ENCODE measurements at places on chromosomes 11 and 22.

DNA sequence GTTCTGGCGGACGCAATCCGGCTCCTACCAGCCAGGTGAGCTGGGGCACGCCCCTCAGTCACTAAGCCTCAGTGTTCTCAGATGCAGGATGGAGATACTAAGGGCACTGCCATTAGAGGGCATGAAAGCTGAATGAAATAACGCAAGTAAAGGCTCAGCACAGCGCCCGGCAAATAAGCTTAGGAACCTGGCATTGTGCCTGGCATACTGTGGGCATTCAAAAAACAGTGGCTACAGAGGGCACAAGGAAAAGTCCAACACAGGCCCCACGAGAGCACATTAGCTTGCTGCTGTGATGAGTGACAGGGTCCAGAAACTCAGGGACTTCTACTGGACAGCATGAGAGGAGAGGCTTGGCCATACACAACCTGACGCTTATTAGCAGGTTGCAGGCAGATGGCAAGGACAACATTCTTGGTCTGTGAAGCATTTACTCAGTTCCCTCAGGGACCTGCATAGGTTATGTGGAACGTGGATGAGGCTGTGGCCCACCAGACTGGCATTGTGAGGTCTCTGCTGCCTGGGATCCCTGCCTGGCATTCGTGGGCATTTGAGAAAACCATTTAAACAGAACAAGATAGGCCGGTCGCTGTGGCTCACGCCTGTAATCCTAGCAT, 12.2 kb downstream of the TXN2 start:
- no peak for DNase-seq

GRCh38 chr11:74648894-74649293, 56.5 kb downstream of the POLD3 start:
- DNase-seq: no peak

GRCh38 chr11:34267013-34267412, 90.8 kb downstream of the ABTB2 start:
- no peak for DNase-seq

DNA sequence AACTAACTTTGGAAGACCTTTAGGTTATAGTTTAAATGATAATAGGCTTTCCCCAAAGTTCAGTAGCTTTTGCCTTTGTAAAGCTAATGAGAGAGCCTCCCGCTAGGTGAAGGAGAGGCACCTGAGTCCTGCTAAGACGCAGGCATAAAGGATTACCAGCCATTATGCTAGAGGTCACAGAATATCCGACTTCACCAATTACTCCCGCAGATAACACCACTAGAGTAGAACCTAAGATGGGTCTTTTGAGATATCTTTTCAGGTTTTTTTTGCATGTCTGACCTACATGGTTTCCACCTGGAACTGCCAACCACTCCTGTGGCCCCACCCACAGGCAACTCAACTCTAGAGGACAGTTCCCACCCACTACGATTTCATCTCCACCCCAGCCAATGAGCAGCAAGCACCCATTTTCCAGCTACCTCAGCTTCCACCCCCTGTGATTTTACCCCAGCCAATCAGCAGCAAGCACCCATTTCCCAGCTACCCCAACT, 314.3 kb downstream of the BRD1 start:
- no peak for DNase-seq

- DNase-seq: no peak
Measured at GRCh38 chr11:69891421-69892236, 72.4 kb upstream of the FGF3 start.

DNA sequence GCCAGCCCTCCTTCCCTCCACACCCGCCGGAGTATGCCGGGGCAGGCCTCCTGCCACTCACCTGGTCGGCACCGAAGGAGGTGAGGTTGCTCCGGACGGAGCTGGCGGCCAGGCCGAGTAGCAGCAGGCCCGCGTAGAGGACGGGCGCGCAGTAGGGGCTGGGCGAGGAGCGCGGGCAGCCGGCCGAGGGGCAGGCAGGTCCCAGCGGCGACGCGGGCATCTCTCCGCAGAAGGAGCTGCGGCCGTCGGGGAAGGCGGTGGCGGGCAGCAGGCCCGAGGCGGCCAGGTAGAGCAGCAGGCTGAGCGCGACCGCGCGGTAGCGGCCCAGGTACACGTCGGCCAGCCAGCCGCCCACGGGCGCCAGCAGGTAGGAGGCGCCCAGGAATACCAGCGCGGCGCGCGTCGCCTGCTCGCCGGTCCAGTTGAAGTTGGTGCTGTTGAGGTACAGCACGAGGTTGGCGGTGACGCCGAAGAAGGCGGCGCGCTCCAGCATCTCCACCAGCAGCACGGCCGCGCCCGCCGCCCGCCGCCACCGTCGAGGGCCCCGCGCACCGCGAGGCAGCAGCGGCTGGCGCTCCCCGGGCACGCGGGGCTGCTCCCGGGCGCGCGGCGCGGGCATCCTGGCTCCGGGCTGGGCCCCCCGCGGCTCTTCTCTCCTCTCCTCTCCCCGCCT, 907 bp downstream of the SLC15A3 start:
- DNase-seq: peak; percentile 62

GRCh38 chr22:46006379-46007002, 29.5 kb upstream of the WNT7B start:
- peak; percentile 91 for DNase-seq

DNA sequence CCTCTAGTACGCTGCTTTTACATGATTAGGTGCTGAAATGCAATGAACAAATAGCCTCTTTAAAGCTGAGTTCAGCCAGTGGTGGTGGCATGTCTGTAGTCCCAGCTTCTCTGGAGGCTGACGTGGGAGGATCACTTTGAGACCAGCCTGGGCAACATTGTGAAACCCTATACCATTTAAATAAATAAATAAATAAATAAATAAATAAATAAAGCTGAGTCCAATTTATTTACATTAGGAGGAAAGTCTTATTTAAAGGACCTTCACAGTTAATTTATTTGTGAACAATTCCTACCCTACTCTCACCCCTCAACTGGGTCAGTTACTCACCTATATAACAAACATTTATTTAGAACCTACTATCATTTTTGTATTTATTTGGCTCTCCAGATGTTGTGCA, 4.8 kb upstream of the CHRDL2 start:
- no peak for DNase-seq

- DNase-seq: no peak
Measured at GRCh38 chr11:106344394-106344793, 266.9 kb downstream of the AASDHPPT start.

DNA sequence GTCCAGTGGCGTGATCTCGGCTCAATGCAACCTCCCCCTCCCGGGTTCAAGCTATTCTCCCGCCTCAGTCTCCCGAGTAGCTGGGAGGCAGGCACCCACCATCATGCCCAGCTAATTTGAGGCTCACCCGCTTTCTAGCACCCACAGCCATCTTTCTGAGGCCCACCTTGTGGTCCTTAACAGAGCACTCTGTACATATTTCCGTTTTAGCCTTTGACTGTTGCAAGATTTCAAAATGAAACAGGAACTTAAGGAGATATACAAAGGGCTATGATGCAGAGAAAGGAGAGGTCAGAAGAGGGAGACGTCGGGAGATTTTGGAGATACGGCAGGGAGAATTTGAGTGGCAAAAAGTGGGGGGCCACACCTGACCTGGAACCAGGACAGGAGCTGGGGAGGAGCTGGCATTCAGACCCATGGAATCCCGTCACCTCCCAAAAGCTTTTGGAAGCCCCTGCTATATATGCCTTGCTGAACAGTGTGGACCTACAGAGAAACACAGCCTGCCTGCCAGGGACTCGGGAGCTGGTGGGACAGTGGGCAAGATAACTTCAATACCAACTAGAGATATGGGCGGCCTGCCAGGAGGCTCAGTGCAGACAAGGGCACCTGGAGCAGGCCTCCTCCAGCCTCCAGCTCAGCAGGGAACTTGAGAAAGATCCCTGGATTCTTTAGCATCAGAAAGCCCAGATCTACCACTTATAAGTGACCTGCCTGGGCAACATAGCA, 8.0 kb upstream of the CLCF1 start:
- DNase-seq: peak; percentile 79

DNA sequence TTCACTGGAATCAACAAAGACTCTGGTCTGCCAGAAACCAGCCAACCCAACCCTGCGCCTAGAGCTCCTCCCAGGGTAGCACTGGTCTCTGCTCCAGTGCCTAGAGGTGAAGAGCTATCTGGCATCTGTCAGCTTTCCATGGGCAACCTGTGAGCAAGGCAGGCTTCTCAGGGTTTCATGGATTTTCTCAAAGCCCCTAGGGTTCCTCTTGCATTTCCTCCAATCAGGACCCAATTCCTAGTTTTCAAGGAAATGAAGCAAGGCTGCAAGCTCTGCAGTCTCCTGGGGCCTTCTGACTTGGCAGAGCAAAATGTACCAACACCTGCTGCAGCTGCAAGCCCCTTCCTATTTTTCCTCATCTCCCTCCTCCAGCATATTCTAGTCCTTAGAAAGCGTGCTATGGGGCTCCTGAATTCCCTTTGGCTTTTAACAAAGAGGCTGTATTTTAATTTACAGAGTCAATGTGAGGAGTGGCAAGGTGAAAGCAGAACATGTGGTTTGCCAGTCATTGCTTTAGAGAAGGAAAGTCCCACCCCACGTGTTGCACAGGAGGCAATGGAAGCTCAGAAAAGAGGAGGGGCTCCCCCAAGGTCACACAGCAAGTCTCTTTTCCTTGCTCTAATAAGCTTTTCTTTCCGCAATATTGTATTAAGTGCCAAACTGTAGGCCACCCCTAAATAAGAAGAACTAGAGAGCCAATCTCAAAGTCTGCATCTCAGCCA, 33.0 kb upstream of the RIC3 start:
- DNase-seq: peak; percentile 59

DNA sequence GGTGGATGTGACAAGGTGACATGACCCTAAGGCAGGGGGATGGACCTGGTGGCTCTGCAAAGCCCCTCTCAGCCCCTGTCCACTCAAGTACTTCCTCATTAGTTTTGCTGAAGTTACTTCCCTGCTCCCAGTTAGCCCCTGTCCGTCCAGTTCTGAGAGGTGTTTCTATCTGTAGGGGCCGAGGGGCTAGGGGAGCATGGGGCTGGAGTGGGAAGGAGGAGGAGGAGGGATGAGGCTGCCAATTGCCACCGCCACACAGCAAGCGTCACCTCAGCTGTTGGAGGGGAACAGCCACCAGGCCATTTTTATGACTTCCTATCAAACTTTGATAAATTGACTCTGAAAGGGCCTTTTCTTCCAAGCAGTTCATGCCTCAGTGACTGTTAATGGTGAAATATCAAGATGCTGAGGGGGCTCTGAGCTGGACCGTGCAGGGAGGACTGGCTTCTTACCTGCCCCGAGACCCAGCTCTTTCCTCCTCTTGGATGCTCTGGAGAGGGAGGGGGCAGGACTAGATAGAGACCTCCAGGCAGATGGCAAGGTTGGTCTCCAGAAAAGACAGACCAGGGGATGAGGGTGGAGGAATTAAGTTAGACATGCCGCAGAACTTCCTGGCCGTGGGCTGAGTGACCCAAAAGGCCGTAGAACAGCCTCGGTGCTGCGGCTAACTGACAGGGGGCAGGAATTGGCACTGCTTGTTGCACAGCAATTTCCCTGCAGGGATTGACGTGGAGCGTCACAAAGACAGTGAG, 137.0 kb downstream of the ST3GAL4 start:
- DNase-seq: no peak

- DNase-seq: peak; percentile 82
Measured at GRCh38 chr11:75369560-75370255, 18.2 kb upstream of the ARRB1 start.

- DNase-seq: peak; percentile 59
Measured at GRCh38 chr11:119504371-119504770, 81.4 kb upstream of the THY1 start.

- no peak for DNase-seq
Measured at GRCh38 chr11:74696500-74696899, 34.7 kb downstream of the CHRDL2 start.

- no peak for DNase-seq
Measured at GRCh38 chr11:41414771-41415440, 44.5 kb downstream of the LRRC4C start.

DNA sequence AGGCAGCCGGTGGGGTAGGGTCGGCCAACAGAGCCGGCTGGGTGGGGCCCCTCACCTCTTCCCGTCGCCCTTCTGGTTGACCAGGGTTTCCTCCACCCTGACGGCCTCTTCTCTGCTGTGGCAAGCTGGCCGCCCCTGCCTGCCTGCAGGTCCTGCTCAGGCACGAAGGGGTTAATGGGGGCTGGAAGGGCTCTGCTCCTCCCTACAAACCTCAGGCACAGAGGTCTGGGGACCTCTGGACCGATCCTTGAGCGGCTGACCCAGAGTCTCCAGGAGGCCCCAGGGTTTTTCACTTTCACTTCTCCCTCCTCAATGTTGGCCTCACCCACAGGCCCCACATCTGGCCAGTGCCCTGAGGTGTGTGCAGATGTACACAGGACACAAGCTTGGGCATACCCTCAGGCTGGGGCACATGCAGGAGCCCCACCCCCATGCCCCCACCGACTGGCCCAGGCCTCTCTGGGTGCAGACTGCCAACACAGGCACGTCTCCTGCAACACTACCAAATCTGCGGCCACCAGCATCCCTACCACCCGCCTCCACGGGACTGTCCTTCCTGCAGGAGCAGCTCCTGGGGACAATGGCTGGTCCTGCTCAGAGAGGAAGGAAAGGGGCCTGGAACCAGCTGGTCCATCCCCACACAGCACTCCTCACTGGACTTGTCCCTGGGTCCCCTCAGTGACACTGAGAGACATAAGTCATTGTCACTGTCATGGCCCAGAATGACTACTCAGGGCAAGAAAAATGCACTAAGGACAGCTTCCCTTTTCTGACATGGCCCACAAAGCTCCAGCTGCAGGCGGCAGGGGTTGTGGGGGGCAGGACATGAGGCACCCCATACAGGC, 3.2 kb upstream of the TBX1 start:
- peak; percentile 61 for DNase-seq

DNA sequence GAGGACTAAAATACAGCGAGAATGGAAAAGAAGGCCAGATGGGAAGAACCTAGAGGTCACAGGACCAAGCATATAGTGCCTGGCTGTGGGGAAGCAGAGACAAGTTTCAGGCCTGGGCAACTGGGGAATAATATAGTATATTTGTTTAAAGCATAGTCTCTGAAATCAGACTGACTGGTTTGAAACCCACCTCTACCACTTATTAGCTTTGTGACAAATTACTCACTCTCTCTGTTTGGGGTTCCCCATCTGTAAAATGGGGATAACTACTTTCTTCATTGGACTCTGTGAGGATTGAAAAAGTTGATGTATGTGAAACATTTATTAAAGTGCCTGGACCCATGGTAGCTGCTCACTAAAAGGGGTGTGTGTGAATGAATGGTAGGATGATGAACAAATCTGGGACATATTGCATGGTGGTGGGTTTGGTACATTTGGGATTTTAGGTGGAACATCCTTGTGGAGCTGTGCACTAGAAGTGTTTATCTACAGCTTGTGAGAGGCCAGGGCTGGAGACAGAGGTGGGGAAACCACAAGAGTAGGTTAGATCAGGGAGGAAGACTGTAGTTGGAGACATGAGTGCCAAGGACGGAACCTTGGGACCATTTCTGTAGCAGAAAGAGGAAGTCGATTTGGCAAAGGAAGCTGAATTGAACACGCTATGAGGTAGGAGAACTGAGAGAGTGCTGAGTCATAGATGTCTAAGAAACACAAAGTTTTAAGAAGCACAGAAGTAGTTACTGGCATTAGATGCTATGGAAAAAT, 52.6 kb downstream of the SWAP70 start:
- peak; percentile 94 for DNase-seq

DNA sequence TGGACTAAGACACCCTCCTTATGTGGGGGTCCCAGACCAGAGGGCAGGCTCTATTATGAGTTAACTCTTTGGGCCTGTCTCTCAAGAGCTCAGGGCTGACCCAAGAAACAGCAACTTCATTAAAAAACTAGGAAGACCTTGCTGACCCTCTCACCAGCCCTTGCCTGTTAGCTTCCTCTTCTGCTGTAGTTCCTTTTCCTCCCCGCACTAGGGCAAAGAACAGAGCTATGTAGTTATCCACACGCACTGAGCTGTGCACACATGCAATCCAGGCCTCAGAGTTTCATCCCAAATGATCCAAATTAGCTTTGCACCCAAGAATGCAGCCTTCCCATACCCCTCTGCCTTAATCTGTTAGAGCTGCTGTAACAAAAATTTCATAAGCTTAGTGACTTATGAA, 539.6 kb upstream of the CADM1 start:
- peak; percentile 30 for DNase-seq
